ENCODE measurements at places on chromosomes 4 and X.

DNA sequence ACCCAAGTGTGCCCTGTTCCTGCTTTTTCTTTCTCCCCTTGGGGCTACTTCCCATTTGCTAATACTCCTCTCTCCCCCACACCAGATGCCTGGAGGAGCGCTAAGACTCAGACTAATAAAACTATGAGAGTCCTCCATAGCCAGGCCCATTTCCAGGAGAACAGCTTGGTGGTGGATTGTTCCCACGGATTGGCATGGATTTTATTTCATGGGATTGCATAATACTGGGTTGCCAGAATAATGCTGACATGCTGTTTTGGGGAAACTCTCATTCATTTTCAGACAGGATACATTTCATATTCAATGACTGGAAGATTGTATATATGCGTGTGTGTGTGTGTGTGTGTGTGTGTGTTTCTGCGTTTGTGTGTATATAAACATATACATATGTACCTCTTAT lies 447.5 kb upstream of the PITX2 start:
- DNase-seq: no peak

- no peak for DNase-seq
Measured at GRCh38 chrX:25755194-25755593, 382.9 kb upstream of the MAGEB18 start.

- no peak for DNase-seq
Measured at GRCh38 chr4:17941731-17942130, 79.8 kb downstream of the LCORL start.

- DNase-seq: peak; percentile 8
Measured at GRCh38 chrX:54042609-54043021, 1.7 kb downstream of the PHF8 start.

DNA sequence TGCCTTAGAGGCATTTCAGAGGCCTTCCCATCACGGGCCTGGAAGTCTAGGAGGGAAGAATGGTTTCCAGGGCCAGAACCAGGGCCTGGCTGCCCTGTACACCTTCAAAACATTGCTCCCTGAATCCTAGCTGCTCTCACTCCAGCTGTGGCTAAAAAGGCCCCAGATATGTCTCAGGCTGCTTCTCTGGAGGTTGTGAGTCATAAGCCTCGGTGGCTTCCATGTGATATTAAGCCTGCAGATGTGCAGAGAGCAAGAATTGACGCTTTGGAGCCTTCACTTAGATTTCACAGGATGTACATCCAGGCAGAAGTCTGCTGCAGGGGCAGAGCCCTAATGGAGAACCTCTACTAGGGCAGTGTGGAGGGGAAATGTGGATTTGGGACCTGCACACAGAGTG lies 502.5 kb downstream of the GRXCR1 start:
- DNase-seq: no peak

- no peak for DNase-seq
Measured at GRCh38 chr4:106270736-106271135, 45.3 kb downstream of the TBCK start.

GRCh38 chr4:112288455-112288854 lies 2.8 kb upstream of the TIFA start:
- no peak for DNase-seq

DNA sequence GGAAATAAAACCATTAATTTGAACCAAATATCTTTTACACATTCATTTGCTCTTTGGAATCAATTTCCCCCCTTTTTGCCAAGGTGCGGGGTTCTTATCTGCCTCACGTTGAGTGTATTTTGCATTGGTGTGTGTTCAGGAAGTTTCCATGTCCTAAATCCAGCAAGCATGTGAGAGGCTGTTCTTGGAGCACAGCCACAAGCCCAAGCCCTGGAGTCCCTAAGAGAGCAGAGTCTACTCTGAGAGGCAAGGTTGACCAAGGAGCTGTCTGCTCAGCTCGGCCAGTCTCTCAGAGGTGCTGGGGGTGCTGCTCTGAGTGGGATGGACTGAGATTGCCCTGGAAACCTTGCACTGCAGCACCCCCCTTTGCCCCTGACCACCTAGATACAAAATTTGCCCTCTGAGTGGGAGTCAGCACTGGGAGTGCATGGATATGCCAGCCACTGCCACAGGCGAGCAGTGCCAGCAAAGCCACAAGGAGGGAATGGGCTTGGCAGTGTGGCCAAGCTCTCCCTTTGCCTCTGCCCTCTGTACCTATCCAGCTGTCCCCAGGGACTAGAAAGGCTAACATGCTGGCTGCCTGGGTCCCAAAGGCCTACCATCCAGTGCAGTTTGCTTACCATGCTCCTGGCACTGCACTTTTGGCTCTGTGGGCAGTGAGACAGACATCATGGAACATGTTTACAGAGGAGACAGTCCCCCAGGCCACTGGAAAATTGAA lies 20.5 kb upstream of the FAM193A start:
- no peak for DNase-seq

- DNase-seq: no peak
Measured at GRCh38 chr4:147753047-147753446, 21.2 kb downstream of the ARHGAP10 start.

- no peak for DNase-seq
Measured at GRCh38 chrX:38754102-38754790, 47.0 kb upstream of the MID1IP1 start.

DNA sequence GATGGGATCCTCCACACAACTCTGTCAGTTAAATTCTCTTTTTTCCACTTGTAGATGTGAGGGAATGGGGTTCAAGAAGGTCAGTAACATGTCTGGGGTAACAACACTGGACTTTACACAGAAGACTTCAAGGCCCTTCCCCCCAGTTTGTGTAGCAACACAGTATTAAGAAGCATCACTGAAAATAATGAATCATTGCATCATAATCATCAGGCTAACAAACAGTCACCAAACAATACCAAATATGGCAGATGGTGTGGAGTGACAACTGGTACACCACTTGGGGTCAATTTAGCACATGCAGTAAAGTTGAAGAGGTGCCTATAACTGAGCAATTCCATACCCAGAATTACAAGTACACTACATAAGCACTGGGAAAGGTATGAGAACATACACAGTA lies 38.6 kb downstream of the BOD1L1 start:
- DNase-seq: no peak

- DNase-seq: no peak
Measured at GRCh38 chr4:140099983-140100382, 54.0 kb downstream of the MAML3 start.

DNA sequence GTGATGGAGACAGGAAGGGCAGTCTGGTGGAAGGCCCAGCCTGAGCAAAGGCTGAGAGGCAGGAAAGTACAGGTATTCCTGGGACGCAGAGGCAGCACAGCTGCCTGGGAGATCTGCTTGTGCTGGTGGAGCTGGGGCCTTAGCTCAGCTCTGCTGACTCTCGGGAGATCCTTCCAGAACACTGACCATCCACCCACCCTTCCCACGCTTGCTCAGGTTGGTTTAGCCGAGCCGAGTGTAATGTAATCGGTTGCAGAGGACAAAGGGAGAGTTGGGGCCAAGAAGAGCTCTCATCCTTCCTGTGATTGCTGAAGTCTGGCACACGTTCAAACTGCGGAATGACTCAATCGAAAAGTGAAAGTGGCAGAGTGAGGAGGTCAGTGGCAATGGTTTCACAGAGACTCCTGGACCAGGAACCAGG lies 43.1 kb upstream of the GPR78 start:
- peak; percentile 74 for DNase-seq

DNA sequence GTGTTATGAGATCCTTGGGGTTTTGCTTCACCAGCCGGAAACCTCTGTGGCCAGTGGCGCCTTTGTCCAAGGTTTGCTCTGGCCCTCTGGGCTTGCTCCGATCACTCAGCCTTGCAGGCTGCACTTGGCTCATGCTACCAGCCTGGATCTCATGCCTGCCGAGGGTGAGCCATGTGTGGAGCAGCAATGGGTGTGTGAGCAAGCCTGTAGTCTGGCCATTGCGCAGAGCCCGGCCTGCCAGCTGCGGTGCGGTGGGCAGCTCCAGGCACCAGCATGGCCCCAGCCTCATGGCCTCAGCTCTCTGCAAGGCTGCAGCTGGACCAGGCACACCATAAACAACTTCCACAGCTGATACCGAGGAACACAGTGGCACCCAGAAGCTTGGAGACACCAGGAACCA lies 17.8 kb downstream of the SULT1B1 start:
- no peak for DNase-seq

DNA sequence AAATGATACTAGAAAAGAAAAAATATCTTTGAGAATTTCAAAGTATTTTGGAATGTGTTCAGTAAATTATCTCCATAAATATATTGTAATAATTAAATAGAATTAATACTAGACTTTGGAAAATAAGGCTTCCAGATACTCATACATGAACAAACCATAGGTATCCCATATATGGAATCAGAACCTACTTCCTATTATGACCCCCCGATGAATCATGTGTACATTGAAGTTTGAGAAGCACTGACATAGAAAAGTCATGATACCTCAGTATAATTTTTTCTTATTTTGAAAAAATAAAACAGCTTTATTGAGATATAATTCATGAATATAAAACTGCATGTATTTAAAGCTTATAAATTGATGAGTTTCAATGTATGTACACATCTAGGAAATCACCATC lies 27.2 kb upstream of the SMARCA5 start:
- DNase-seq: no peak

DNA sequence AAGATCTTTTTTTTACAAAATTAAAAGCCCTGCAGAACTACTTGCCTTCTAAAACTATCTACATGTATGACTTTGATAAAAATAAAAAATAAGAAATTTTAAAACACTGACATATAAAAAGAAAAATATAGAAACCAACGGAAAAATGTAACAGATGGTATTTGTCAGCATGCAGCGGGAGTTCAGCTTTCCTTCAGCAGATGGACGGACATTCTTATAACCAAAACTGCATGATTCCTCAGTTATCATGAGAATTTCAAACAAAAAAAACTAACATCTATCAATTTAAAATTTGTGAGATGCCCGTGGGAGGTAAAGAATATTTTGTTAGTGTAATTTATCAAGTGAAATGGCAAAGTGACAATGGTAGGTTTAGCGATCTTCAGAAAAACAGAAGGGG lies 23.2 kb downstream of the RWDD4 start:
- no peak for DNase-seq

DNA sequence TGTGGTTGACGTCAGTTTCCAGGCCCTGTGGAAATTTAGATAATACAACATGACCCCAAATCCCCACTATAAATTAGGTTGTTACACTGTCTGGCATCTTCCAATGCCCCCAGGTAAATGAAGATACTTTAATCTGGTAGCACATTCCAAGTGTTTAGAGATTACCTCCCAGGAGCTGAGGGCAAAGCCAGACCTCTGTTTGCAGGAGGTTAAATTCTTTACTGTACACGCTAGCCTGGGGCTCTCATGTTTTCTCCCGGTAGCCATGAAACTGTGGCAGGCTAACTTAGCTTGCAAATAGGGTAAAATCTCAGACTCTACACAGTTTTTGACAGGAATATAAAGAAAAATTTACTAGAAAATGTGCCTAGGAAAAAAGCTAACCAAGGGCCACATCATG lies 450.0 kb downstream of the PDGFC start:
- DNase-seq: no peak

DNA sequence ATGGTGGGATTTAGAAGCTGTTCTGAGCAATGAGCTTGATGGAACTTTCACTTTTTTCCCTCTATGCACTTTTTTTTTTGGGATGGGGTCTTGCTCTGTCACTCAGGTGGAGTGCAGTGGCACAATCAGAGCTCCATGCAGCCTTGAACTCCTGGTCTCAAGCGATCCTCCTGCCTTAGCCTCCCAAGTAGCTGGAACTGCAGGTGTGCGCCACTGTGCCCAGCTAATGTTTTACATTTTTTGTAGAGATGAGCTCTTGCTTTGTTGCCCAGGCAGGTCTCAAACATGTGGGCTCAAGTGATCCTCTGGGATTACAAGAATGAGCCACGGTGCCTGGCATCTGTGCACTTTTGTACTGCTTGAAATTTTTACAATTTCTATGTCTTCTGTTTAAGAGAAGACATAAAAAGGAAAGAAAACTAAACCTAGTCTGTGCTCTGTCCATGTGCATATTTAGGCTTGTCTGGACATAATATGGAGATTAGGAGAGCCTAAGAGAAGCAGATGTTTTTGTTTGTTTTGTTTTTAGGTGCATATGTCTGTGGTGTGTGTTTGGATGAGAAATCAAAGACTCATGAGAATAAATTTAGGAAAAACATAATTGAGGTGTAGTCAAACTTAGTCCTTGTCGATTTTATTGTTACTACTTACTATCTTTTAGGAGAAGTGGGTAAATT lies 16.5 kb downstream of the PDLIM5 start:
- no peak for DNase-seq

DNA sequence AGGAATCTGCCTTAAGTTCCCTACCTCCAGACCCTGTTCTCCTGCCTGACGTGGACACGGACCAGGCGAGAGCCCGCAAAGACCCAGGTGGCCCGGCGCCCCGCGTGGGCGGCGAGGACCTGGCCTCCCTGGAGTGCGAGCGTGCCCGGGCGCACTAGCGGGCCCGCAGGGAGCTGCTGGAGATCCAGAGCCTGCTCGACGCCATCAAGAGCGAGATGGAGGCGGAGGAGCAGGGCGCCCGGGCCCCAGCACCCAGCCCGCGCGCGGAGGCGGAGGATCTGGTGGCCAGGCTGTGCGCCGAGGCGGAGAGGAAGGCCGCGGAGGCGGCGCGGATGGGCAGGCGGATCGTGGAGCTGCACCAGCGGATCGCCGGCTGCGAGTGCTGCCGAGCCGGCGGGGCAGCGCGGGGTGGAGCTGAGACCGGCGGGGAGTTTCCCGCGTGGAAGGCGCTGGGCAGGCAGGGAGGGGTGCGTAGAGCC lies 18.2 kb downstream of the MRFAP1 start:
- DNase-seq: no peak

DNA sequence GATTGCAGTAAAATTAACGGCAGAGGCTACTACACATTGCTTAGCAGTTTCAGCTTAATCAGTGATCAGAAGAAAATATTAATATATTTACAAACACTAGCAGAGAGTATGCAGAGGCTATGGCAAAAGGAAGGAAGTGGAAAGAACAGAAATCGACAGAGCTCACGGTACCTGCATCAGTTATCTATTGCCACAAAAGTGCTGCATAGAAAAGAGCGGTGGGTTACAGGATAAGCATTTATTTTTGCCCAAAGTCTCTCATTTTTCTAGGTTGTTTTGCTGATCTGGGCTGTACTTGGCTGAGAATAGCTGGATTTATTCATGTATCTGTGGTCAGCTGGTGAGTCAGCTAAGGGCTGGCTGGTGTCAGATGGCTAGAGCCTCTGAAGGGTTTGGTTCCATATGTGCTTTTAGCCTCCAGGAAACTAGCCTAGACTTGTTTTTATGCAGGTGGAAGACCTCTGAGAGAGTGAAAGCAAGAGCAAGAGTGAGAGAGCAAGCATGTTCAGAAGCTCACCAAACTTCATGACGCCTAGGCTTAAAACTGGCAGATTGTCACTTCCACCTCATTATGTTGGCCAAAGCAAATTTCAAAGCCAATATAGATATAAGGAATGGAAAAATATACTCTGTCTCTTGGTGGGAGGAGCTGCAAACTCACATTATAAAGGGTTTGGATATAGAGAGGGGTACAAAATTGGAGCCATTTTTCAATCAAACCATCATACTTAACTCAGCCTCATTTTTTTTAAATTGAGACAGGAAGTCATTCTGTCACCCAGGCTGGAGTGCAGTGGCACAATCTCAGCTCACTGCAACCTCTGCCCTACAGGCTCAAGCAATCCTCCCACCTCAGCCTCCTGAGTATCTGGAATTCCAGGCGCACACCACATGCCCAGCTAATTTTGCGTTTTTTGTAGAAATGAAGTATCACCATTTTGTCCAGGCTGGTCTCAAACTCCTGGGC lies 153.2 kb upstream of the RPL34 start:
- DNase-seq: no peak

Measured in DMS79 (cell line).